ENCODE measurements at places on chromosomes 3 and 15.

- DNase-seq: no peak
Observed at GRCh38 chr3:129608087-129608935, 1.8 kb upstream of the PLXND1 start.

- no peak for DNase-seq
Observed at GRCh38 chr3:170081079-170081741, 43.4 kb downstream of the GPR160 start.

DNA sequence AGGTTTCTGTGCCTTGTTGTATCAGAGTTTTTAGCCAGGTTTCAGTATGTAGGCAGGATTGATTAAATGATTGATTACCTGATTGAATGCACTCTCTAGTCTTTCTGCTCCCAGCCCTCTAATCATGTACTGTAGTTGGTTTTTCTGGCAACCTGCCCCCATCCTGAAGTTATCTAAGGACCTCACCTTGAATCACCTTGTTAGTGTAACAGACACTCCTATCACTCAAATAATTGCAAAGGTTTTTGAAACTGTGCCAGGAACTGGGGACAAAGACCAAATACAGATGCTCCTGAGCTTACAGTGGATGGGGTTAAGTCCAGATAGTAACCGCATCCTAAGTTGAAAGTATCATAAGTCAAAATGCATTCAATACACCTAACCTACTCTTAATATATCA is 141.5 kb upstream of the EIF1B start:
- no peak for DNase-seq

GRCh38 chr15:81504170-81504905 is 130.3 kb upstream of the TMC3 start:
- DNase-seq: no peak

GRCh38 chr15:96542130-96542770 is 211.8 kb downstream of the NR2F2 start:
- no peak for DNase-seq

GRCh38 chr3:125437631-125438435 is 62.7 kb upstream of the ZNF148 start:
- DNase-seq: peak; percentile 62

DNA sequence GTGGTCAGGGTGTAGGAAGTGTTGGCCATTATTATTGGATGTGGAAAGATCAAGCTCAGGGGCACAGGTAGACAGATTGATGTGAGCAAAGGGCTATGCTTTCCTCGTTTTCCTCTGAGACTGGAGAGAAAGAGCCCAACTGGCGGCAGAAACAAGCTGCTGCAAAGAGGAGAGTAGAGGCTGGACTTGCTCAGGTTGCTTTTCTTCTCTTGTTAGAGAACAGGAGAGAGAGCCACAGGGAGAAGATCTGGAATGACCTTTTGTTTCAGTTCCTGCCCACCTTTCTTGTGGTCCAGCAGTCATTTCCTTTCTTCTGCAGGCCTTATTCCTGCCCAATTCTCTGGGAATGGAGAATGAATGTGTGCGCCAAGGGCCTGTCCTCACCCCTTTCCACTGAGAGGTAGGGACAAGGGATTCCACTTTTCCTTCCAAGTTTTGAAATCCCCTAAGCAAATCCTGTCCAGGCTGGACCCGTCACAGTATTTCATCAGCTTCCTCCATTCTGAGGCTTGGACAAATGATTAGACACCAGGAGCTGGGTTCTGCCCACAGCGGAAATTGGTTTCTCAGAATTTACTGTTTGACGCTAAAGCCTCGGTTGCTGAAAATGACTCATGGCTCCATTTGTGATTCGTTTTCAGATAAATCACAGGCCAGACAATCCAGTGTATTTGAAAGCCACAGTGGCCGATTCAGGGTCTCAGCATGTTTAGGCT is 16.1 kb downstream of the ZNF80 start:
- peak; percentile 91 for DNase-seq

- no peak for DNase-seq
Observed at GRCh38 chr3:82081351-82081750, 319.9 kb upstream of the GBE1 start.

DNA sequence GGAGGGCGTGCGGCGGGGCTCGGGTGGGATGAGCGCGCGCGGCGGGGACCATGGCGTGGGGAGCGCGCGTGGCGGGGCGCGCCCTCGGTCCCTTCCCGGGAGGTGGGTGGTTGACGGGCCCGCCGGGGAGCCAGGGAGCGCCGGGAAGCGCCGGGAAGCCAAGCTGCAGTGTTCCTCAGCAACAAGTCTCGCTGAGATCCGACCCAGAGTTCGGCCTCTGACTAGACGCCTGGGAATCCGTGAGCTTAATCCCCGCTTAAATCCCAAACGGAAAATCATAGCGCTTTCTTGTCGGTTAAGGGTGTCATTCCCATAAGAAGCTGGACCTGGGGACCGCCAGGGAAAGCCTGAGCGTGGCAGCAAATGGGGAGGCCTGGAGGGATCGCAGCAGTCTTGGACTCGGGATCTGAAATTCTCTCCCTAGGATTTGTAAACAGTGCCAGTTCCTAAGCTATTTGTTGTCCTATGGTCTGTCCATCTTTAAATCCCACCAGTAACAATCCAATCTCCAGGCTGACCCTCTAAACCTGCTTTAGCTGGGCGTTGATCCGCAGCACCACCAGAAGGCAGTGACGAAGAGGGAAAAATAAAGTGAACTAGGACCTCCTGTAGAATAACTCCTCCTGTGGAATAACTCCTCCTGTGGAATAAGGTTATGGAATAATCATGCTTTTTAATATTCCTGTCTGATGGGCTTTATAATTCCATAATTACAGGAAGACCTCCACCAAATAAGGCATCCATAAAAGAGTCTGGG is 570 bp upstream of the NEDD4 start:
- DNase-seq: no peak

DNA sequence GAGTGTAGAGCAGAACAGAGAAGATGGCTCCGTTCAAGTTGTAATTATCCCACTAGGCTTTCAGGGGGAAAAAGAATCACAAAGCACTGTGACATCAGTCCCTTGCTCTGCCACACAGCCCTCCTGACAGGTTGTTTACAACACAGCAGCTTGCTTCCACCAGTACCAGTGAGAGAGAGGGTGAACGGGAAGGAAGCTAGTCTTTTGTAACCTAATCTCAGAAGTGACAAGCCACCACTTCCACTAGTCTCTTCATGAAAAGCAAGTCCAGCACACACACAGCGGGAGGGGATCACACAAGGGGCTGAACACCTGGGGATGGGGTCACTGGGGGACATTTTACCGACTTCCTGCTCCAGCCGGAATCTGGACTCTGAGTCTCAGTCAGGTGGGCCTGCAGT is 86.3 kb downstream of the FAM81A start:
- peak; percentile 44 for DNase-seq

DNA sequence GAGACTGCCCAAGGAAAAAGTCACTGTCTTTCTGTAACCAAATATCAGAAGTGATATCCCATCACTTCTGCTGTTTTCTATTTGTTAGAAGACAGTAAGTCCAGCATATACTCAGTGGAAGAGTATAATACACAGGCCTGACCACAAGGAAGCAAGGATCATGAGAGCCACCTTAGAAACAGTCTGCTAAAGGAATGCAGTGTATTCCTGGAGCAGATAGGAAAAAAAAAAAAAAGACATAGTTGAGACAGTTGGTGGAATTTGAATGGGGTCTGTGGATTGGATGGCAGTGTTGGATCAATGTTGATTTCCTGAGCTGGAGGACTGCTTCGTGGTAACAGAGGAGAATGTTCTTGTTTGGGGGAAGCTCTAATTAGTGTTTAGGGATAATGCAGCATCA is 26.5 kb upstream of the FBXL2 start:
- DNase-seq: no peak

DNA sequence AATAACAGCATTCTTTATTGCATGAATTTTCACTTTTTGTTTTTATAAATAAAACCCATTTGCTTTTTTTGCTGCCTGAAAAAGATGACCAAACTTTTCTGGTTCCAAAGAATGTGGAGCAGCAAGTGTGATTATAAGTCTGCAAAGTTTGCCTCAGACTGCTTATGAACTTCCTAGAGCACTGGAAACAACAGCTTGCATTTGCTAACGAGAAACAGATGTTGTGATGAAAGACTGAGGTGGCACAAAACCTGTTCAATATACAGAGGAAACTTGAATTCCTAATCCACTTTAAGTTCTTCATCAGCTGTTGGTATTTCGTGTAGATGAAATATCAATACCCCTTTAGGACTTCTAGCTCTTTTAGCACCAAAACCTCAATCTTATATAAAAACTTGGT is 9.3 kb downstream of the ZPLD1 start:
- DNase-seq: no peak

DNA sequence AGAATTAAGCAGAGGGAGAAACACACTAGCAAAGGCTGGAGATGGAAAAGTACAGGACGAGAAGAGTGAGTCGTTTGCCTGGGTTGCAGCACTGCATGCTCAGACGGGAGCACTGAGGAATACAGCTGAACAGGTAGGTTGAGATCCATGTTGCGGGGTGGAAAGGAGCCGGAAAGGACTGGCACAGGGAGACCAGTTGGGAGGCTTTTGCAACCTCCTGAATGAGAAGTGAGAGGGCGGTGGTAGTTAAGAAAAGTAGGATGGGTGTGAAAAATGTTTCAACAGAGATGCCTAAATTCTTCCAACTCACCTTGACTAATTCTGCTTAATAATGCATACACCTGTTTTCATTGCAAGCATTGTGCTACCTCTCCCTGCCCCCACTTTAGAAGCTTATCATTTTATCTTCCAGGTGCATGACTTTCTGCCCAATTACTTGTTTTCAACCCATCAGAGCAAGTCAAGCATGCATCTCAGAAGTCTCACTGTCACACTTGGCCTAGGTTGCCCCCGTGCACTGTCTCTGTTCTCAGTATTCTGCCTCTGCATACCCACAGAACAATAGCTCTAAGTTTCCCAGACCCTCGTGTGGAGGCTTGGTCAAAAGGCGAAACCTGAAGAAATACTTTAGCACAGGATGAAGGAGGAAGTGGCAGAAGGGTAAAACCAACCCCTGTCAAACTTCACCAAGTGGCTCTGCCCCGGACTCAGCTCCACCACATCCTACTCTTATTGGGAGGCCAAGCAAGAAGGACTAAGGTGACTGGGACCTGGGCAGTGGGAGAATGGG is 199.3 kb upstream of the BCL6 start:
- DNase-seq: peak; percentile 58

GRCh38 chr3:13141183-13141582 is 68.0 kb upstream of the IQSEC1 start:
- DNase-seq: no peak

DNA sequence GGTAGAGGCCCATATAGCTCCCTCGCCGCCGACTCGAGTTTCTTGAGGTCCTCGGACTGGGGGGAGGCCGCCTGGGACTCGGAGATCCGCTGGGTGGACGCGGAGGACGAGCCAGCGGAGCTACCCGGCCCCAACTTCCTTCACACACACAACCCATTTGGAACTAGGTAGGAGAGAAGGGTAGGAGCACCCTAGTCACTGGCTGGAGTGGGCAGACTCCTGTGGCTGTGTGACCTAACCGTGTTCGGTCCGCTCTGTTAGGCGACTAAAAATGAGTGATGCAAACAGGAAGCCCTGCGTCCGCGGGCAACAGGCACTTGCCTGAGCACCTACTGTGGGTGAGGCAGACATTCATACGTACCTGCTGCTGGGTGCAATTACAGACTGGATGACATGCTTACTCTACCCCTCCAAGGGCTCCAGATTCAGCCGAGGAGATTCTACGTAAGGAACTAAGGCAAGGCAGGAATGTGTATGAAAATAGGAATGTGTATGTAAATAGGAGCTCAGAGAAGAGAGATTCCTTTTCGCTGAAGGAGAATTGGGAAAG is 4.6 kb upstream of the SIN3A start:
- DNase-seq: peak; percentile 84

DNA sequence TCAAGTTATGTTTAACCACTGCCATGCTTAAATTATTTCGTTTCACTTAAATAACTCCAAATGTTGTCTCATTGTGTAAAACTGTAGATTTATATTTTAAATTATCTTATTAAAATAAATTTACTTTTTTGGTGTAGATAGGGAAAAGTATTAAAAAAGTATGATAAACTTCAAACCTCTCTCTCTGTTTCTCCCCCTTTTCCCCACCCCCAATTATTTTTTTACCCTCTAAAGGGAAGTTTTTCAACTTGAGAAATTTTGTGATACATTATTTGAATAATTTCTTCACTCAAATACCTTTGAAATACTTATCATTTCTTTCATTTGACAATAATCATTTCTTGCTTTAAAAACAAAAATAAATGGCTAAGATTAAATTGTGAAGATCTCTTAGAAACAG is 66.9 kb upstream of the EIF1B start:
- DNase-seq: no peak

- no peak for DNase-seq
Observed at GRCh38 chr15:93941697-93942096, 289.7 kb upstream of the MCTP2 start.

GRCh38 chr15:32922541-32922940 is 204.7 kb downstream of the GREM1 start:
- no peak for DNase-seq

DNA sequence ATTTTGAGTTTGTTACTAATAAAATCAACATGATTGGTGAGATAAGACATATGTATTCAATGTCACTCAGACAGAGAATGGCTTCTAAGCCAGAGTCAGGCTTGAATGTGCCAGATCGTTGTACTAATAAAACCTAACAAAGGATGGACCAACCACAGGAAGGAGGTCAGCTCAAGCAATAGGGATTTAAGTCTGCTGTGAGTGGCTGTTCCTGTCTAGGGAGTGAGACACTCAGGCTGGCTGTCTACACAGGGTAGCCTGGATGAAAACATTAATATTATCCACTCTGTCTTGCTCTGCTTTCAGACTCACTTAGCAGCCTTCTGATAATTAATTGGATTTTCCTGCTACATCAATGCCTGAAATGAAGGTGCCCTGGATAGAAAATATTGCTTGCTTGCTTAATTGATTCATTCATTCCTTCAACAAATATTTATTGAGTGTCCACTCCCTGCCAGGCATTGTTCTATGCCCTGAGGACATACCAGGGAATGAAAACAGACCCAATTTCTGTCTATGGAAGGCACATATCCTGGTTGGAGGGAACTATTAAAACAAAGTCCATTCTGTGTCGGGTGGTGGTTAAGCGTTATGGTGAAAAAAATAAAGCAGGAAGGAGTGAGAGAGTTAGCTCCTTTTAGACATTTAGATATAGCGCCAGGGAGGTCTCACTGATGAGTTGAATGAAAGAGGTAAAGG is 239.4 kb downstream of the CHST2 start:
- no peak for DNase-seq

DNA sequence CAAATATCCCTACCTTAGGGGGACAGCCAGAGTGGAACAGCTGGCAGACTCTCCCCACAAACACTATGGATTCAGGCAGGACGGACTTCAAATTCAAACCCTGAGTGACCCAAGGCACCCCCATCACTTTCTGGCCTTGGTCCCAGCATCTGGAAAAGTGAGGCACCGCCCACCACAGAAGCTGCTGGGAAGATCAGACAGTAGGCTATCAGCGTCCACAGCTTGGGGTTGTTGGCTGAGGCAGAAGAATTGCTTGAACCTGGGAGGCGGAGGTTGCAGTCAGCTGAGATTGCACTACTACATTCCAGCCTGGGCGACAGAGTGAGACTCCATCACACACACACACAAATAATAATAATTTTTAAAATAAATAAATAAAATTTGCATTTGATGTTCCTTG is 8.5 kb downstream of the PFKFB4 start:
- no peak for DNase-seq

GRCh38 chr3:69033470-69033869 is 18.7 kb downstream of the TMF1 start:
- no peak for DNase-seq

Data from activated CD8-positive, alpha-beta memory T cell treated with anti-CD3 and anti-CD28 coated beads, Interleukin-2, amount 10 ng/mL, durations not matched to agents 7 days and 5 days (primary cell).